Kidney (tissue), 22 donors: ENCODE measurements at places on chromosomes 3 and 15. TPM values are rescaled to one million over a fixed set of nuclear protein-coding genes. Genes with fewer than 3 reads are reported as not detected.

CLDN18 gene
- not detected for total RNA-seq

GRCh38 chr3:132283440-132283839, 33.8 kb upstream of the ACP3 start:
- H3K27me3 ChIP-seq, result no peaks in the 10 kb centered on the region
- no peak for DNase-seq
- no peak overlapping the region for H3K4me3 ChIP-seq
- no peaks in the 10 kb centered on the region for H3K4me1 ChIP-seq

GRCh38 chr3:186070996-186071395, 37.9 kb downstream of the ETV5 start:
- no peak overlapping the region for H3K4me3 ChIP-seq
- H3K36me3 ChIP-seq, result no peaks in the 10 kb centered on the region
- H3K27ac ChIP-seq, result no peak overlapping the region
- H3K27me3 ChIP-seq, result no peaks in the 10 kb centered on the region

DNA sequence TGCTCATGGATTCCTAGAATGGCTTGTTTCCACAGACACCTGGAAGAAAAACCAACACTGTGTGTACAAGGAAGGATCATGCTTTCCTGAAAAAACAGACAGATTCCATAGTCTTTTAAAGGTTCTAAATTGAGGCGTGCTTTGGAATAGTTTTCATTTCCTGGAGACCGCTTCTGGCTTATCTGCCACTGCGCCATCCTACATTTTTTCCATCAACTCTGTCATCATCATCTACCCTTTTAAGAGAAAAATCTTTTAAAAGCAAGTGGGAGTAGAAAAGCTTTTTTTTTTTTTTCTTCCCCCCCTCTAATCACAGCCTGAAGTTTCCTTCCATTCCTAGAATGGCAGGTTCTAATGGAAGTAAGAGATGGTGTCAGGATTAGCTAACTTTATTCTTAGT, 379.4 kb upstream of the C2CD4B start:
- H3K4me1 ChIP-seq, result no peaks in the 10 kb centered on the region
- no peak overlapping the region for H3K27ac ChIP-seq
- no peaks in the 10 kb centered on the region for H3K27me3 ChIP-seq

IGDCC3 gene
- total RNA-seq, result 0.22 TPM

ANKRD34C gene
- not detected for total RNA-seq

SLC12A1 gene
- total RNA-seq, result 201 TPM

- H3K27ac ChIP-seq, result no peak overlapping the region
- no peaks in the 10 kb centered on the region for H3K36me3 ChIP-seq
- H3K4me3 ChIP-seq, result no peak overlapping the region
- no peaks in the 10 kb centered on the region for H3K4me1 ChIP-seq
Observed at GRCh38 chr3:191961022-191961421, 500.1 kb downstream of the PYDC2 start.

VIPR1 gene
- total RNA-seq, result 4.9 TPM

DNA sequence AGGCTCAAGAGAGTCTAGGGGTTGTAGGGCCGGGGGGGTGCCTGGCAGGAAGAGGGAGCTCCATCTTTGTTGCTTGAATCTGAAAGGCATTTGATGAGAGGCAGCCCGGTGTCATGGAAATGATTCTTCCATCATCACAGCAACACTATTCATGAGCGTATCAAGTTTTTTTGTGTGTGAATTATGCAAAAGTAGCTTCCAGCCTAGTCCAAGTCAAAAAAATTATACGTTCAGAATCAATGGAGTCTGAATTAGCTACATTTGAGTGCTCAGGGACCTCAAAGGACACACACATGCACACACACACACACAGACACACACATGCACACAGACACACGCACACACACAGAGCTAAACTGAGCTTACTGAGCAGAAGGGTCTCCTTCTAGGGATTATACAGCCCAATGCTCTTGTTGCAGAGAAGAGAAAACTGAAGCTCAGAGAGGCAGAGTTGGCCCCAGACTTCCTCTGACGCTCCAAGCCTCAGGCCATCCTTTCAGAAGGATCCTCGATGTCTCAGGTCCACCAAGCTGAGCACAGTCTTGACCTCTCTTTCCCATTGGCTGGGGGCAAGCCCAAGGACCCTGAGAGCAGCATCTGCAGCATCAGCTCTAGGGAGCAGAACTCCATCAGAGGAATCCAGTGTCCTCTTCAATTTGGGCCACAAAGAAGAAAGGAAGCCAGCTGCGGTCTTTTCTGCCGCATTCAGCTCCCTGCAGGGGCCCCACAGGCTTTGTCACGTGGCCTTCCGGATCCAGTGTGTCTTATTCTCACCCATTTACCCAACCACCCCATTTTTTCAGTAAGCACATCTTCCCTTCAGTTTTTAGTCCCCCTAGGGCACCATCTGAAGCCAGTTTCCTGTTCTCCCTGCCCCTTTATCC, 228.0 kb downstream of the UACA start:
- no peaks in the 10 kb centered on the region for H3K27me3 ChIP-seq
- H3K4me3 ChIP-seq, result no peak overlapping the region
- no peaks in the 10 kb centered on the region for H3K4me1 ChIP-seq
- DNase-seq, result no peak
- H3K27ac ChIP-seq, result no peak overlapping the region
- no peaks in the 10 kb centered on the region for H3K36me3 ChIP-seq

- H3K36me3 ChIP-seq, result no peaks in the 10 kb centered on the region
- no peaks in the 10 kb centered on the region for H3K4me1 ChIP-seq
- no peaks in the 10 kb centered on the region for H3K27me3 ChIP-seq
- no peak for DNase-seq
- no peak overlapping the region for H3K4me3 ChIP-seq
- H3K27ac ChIP-seq, result no peak overlapping the region
Observed at GRCh38 chr3:76107935-76108570, 322.7 kb upstream of the ZNF717 start.

ACOX2 gene
- total RNA-seq, result 18.6 TPM

LMLN gene
- 10.5 TPM for total RNA-seq

DYNC1LI1 gene
- 28.2 TPM for total RNA-seq

DNA sequence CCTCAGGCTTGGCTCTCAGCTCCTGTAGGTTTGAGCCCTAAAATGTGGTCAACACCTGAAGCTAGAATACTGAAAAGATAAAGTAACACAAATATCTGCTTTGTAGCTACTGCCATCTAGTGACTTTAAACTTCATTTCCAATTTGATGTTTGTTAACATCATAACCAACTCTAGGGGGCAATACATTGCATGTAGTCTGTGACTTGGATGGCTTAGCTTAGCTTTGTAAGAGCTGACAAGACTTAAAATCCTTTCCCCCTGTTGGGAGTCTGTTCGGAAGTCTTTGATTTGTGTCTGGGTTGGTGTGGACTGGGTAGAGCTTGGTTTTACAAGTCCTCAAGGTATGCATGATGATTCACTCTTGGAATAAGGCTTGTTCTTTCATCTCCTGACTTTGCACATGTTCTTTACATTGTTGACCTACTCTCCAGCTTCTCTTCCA, 51.7 kb downstream of the SCN11A start:
- H3K27me3 ChIP-seq, result no peaks in the 10 kb centered on the region
- no peak overlapping the region for H3K4me3 ChIP-seq
- peak; percentile 83 for DNase-seq
- no peaks in the 10 kb centered on the region for H3K4me1 ChIP-seq

DNA sequence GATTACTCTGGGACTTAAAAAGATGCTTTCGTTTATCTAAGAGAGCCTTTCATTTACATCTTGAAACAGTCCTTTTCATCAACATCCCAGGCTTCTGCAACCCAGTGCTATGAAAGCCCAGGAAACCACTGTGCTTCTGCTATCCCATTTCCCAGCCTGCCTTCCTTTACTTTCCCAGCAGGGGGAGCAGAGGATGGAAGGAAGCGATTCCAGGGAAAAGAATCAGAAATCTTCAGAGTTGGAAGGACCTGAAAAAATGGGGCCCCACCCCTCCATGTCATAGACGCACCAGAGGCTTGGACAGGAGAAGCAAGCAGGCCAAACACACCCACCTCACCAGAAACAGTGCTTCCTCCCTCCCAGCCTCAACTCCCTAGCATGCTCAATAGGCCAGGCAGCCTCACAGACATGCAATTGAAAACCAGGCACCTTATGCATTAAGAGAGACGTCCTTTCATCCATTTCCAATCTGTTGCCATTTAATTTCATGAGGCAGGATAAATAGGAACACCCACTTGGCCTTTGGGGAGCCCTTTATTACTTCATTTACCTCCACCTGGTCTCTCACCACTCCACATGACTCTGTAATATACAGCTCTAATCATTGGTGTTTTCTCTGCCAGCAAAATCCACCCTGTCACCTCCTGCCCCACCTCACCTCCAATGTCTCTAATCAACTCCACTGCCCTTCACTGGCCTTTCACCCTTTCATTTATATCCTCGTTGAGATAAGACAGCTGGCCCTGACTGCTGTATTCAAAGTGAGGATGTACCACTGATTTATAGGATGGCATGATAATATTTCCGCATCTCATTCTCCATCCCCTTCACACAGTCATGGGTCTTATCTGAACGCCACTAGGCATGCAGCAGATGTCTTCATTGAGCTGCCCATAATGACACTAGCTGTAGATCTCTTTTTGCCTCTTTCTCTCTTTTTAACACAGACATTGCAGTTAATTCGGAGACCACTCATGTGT, 583.9 kb downstream of the NTRK3 start:
- no peak overlapping the region for H3K4me3 ChIP-seq
- no peak overlapping the region for H3K27ac ChIP-seq
- no peaks in the 10 kb centered on the region for H3K27me3 ChIP-seq
- H3K36me3 ChIP-seq, result no peaks in the 10 kb centered on the region
- no peak for DNase-seq
- no peaks in the 10 kb centered on the region for H3K4me1 ChIP-seq

DNA sequence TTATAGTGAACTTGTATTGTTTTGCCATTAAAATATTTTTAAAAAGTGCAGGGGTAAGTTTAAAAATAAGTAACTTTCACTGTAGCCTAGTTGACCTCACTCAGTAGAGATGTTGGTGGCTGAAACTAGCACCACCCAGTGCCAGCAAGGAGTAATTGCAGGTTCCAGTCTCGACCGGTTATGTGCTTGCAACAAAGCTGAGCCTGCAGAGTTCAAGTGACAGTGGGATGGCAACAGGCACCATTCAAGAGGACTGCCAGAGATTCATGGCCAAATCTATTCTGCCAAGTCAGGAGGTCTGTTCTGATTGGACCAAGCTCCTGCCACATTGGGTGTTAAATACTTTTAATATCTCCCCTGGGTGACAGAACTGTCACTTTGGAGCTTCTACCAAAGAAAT, 2.7 kb downstream of the ADAMTS7 start:
- no peaks in the 10 kb centered on the region for H3K27me3 ChIP-seq
- H3K27ac ChIP-seq, result no peak overlapping the region
- H3K4me3 ChIP-seq, result no peak overlapping the region
- H3K4me1 ChIP-seq, result peaks cover 6% of the 10 kb centered on the region
- no peaks in the 10 kb centered on the region for H3K36me3 ChIP-seq

SAMD7 gene
- total RNA-seq, result not detected

GRCh38 chr3:36677331-36678007, 86.9 kb downstream of the DCLK3 start:
- no peaks in the 10 kb centered on the region for H3K27me3 ChIP-seq
- no peaks in the 10 kb centered on the region for H3K4me1 ChIP-seq
- no peaks in the 10 kb centered on the region for H3K36me3 ChIP-seq
- peak; percentile 12 for DNase-seq

GP9 gene
- not detected for total RNA-seq

- DNase-seq, result no peak
- no peak overlapping the region for H3K27ac ChIP-seq
- H3K36me3 ChIP-seq, result no peaks in the 10 kb centered on the region
Observed at GRCh38 chr3:158086776-158087175, 19.4 kb downstream of the SHOX2 start.

- H3K27me3 ChIP-seq, result no peaks in the 10 kb centered on the region
- H3K4me3 ChIP-seq, result no peak overlapping the region
- DNase-seq, result no peak
- no peaks in the 10 kb centered on the region for H3K36me3 ChIP-seq
- no peaks in the 10 kb centered on the region for H3K4me1 ChIP-seq
Observed at GRCh38 chr3:135324301-135324700, 529.2 kb downstream of the EPHB1 start.

SLC7A14 gene
- total RNA-seq, result not detected

- no peak overlapping the region for H3K27ac ChIP-seq
- H3K4me1 ChIP-seq, result no peaks in the 10 kb centered on the region
- peak; percentile 12 for DNase-seq
- H3K27me3 ChIP-seq, result no peaks in the 10 kb centered on the region
- H3K4me3 ChIP-seq, result no peak overlapping the region
Observed at GRCh38 chr3:22684739-22685138, 518.4 kb upstream of the UBE2E2 start.

MST1R gene
- 29.6 TPM for total RNA-seq

GRCh38 chr3:189188466-189188865, 16.7 kb downstream of the TPRG1 start:
- H3K4me1 ChIP-seq, result no peaks in the 10 kb centered on the region
- H3K27ac ChIP-seq, result no peak overlapping the region
- H3K4me3 ChIP-seq, result no peak overlapping the region
- no peaks in the 10 kb centered on the region for H3K36me3 ChIP-seq

KLHL24 gene
- 61.3 TPM for total RNA-seq

- H3K4me1 ChIP-seq, result no peaks in the 10 kb centered on the region
- no peaks in the 10 kb centered on the region for H3K36me3 ChIP-seq
- H3K27ac ChIP-seq, result no peak overlapping the region
- H3K27me3 ChIP-seq, result no peaks in the 10 kb centered on the region
- DNase-seq, result no peak
Observed at GRCh38 chr15:67396114-67396513, 124.8 kb upstream of the C15orf61 start.

DNA sequence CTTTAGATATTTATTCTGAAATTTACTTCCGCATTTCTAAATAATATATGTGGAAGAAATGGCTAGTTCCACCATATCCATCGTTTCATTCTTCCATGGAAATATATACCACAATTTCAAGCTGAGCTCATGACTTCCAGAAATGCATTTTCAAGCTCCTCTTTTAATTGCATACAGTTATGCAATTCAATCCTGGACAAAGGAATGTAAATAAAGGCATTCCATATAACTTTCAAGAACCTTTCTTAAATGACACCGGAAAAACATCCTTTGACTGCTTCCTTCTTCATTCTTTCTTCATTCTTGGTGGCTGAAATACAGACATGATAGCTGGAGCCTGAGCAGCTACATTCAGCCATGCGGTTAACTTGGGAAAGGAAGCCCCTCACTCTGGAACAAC, 185.2 kb upstream of the GADL1 start:
- H3K4me1 ChIP-seq, result no peaks in the 10 kb centered on the region
- no peaks in the 10 kb centered on the region for H3K27me3 ChIP-seq
- H3K4me3 ChIP-seq, result no peak overlapping the region
- H3K36me3 ChIP-seq, result no peaks in the 10 kb centered on the region
- no peak overlapping the region for H3K27ac ChIP-seq
- no peak for DNase-seq

CHST13 gene
- 3.3 TPM for total RNA-seq

- no peak overlapping the region for H3K4me3 ChIP-seq
- H3K27me3 ChIP-seq, result no peaks in the 10 kb centered on the region
- peak overlapping the region; percentile 63 for H3K27ac ChIP-seq
- peak; percentile 88 for DNase-seq
- H3K4me1 ChIP-seq, result peaks cover 12% of the 10 kb centered on the region
Observed at GRCh38 chr15:52261498-52262242, 33.9 kb downstream of the MYO5C start.

- H3K4me3 ChIP-seq, result no peak overlapping the region
- no peaks in the 10 kb centered on the region for H3K27me3 ChIP-seq
- DNase-seq, result no peak
- no peaks in the 10 kb centered on the region for H3K36me3 ChIP-seq
Observed at GRCh38 chr3:135757421-135757820, 208.1 kb upstream of the PPP2R3A start.

IL17RC gene
- total RNA-seq, result 27.5 TPM

GRCh38 chr15:40065166-40065565, 26.2 kb upstream of the SRP14 start:
- H3K27me3 ChIP-seq, result no peaks in the 10 kb centered on the region
- no peaks in the 10 kb centered on the region for H3K4me1 ChIP-seq
